ENCODE measurements at places on chromosomes 1 and 21.
A peak's percentile ranks its signal among the peaks of the same experiment; 100 is the strongest.

DNA sequence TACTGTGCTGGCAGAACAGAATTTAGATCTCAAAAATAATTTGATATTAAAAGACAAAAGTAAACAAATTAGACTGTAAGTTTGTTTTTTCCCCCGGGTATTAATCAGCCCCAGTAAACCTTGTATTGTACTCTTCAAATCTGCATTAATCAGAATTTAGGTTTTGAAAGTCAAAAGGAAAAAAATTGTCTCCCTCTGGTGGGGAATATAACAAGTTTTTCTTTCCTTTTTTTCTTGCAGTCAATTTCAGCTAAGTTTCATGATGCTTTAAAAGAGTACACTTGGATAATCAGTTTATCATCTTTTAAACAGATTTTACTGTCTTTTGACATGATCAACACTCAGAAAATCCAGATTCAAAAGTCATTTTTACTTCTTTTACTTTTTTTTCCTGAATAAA, 134.5 kb upstream of the PKN2 start:
- peak; percentile 1 for DNase-seq

DNA sequence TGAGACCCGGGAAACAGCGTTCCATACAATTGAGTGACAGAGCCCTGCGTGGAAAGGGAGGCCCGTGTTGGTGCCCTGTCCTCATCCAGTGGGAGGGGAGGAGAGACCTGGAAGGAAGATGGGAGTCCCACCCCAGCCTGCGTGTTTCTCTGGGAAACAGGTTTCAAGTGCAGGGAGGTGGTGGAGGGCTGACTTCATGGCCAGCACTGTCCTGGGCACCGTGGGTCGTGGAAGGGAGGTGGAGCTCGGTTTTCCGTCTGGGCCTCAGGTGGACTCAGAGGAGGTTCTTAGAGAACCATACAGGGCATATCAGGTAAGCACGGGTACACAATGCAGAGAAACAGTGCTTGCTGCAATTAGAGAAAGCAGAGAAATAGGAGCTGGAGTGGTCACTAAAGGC, 222.6 kb downstream of the CAMTA1 start:
- DNase-seq = no peak

- DNase-seq = no peak
These were observed 126.5 kb downstream of the CAPN8 start for GRCh38 chr1:223538981-223539380.

DNA sequence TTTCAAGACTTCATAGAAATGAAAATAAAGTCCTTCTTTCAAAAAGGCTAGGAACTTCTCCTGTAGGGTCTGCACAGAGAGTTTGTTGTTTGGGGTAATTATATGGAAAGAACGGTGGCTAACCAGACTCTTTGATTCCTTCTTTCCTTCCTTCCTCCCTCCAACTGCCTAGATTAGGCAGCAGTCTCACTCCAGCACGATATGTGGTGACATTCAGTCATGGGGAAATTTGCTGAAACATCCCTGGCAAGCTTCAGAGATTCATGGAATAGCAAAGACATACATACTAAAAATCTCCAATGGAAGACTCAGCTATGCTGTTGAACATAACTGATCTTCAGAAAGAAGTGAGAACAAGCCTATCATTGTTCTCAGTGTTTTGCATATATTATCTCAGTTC, 4.3 kb downstream of the NTMT2 start:
- DNase-seq = no peak

GRCh38 chr1:188594542-188595235, 1765.9 kb downstream of the PLA2G4A start:
- no peak for DNase-seq

DNA sequence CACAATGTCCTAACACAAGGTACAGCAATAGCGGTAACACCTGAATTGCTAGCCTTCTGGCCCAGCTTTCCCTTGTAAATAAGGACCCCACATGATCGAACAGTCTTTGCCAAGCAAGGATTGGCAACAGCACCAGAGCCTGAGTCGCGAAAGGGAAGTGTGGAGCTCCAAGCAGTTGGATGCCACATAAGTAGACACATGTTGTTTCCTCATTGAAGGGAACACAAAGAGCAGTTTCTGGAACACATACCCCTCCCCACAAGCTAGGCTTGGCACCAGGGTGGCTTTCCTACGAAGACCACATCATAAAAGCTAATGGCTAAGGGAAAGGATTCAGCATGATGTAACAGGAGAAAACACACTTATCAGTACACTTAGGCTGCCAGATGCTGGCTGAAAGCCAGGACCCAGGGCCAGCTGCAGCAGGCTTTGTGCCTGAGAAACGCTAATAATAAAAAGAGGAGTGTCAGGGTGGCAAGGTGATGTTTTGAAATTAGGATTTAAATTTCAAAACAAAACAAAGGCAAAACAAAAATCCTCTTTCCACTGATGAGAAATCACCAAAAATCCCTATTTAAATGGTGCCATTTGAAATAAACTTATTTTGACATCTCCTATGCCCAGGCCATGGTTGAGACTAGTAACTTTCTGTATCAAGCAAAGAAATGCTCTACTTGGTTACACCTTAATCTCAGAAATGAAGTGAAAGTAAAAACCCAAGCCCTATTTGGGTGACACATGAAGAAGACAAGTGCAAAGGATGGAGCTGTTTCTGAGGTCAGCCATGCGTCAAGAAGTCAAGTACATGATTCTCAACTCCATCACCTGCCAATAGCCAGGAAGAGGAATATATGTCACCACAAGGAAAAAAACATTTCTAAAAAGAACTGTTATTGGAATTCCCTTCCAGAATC, 11.9 kb upstream of the CPLANE2 start:
- peak; percentile 85 for DNase-seq

DNA sequence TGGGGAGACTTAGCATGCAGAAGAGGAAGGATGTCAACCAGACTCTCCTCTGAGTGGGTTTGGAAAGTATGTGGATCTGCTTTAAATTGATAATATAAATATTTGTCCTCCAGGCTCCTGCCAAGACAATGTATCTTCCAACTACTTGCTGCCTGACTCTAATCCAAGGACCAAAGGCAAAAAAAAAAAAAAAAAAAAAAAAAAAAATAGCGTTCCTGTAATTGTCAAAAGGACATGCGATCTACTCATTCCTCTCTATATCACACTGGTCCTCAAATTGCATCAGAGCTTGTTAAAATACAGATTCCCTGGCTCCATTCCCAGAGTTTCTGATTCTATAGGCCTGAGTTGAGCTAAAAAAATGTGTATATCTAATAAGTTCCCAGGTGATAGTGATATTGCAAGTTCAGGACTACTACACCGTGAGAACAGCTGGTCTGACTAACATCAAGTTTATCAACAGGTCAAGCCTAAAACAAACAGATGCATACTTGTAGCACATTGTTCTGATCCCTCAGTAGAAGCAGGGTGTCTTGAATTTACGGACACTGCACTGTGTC, 141.3 kb downstream of the TNR start:
- no peak for DNase-seq

- no peak for DNase-seq
These were observed 122.4 kb upstream of the PLXNA2 start for GRCh38 chr1:208366559-208366958.

DNA sequence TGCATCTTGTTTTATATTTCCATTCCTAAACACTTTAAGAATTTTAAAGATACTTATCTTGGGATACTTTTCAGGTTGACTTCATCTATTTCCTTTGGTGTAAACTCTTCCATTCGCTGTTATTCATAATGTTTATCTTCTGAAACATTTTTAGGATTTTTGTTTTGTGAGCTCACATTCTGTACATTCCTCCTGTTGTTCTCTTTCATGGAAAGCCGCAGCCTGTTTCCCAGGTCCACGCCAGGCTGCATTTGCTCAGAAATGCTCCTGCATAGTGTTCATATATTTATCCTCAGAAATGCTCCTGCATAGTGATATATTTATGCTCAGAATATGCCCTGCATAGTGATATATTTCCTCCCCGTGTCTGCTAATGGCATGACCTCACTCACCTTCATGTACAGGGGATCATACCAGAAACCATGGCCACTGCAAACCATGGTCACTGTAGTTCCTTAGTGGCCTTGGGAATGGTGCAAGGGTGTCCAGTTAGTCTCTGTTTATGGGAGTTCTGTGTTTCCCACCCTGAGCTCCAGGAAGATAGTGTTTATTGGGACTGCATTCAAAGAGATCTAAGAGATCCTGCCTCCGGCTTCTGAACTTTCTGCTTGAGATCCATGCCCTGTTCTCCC, 153.9 kb upstream of the GREM2 start:
- peak; percentile 91 for DNase-seq

GRCh38 chr1:235056937-235057336, 71.7 kb downstream of the TOMM20 start:
- no peak for DNase-seq

GRCh38 chr1:197184190-197184589, 37.7 kb upstream of the ASPM start:
- DNase-seq = no peak

DNA sequence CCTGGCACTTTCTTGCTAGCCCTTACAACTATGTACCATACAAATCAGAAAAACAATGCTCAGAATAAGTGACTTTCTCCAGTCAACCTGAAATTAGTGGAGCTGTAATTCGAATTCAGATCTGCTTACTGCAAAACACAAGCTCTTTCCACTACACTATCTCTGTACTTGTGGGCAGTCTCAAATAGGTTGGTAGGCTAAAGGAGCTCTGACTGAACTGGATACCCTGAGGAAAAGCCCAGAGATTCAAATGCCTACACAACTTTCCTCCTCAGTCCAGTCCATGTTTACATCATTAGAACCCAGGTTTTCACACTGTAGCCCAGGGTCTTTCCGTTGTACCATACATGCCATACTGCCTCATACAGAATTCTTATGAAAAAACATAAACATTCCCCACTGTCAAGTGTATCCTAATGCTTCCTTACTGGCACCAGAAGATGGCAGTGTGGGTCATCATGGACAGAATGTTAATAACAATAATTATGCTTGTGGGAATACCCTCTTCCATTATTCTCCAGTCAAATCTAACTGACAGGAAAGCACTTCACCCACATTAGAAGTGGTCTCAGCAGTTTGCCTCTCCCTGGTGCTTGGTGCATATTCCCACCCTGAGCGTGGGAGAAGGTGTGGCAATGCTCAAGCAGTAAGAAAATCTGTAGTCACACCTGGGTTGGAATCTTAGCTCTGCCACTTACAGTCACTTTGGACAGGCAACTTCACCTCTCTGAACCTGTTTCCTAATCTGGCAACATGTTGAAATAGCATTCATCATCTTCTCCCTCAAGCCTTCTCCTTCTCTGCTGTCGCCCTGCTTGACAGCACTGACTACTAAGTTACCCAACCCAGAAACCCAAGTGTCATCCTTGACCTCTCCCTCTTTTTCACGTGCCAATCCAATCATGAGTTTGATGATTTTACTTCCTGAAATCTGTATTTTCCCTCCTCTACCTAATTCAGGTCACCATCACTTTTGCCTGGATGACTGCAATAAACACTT, 14.4 kb upstream of the ZFYVE9 start:
- peak; percentile 83 for DNase-seq

DNA sequence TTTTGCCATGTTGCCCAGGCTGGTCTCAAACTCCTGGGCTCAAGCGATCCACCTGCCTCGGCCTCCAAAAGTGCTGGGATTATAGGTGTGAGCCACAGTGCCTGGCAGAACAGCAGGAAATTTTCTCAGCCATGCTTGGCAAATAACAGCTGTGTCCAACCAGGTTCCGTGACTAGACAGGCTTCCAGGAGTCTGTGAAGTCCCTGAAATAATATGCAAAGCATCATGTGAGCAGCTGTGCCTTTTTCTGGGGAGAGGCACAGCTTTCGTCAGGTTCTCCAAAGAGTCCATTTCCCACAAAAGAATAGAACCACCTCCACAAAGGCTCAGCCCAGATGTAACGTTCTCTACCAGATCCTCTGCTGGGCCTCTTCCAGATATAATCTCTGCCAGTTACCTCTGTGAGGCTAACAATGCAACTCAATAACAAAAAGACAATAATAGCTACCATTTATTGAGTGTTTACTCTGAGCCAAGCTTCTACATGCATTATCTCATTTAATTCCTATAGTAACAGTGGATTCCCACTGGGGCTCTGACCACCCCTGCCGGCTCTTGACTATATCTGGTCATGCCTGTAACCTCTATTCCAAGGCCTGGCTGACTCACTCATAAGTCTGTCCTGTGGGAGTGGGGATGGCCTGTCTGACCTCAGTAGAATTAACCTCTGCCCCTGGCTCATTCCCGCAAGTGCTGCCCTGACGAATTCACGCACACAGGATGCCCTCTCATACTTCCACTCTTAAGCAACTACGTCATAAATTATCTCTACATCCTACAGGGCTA, 4.0 kb upstream of the NKAIN1 start:
- DNase-seq = peak; percentile 3

DNA sequence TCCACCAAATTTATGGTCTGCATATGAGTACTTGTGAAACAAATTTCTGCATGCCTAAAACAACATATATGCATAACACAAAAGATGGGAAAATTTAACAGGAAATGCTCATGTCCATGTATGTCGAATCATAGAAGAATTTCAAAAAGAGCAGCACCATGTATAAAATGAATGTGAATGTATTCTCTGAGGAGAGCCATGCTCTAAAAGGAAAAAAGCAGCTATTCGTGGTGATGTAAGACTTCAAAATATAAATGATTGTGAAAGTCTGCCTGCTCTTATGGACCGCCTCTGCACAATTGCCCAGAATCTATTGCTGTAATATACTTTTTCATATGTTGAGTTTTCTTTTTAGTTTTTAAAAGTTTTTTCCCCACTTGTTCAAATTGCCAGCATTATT, 66.8 kb downstream of the EPB41 start:
- peak; percentile 11 for DNase-seq

DNA sequence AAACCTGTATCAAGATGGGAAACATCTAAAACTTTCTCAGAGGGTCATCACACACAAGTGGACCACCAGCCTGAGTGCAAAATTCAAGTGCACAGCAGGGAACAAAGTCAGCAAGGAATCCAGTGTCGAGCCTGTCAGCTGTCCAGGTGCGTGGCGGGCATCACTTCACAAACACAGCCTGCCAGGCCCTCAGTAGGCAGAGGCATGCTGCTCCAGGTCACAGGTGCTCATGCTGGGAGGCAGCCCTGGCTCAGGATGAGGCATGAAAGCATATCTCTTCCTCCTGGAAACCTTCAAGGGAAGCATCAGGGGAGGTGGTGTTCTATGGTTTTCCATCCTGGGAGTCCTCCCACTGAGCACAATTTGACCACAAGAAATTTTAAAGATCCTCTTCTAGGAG, 6.3 kb downstream of the CD2 start:
- DNase-seq = no peak

DNA sequence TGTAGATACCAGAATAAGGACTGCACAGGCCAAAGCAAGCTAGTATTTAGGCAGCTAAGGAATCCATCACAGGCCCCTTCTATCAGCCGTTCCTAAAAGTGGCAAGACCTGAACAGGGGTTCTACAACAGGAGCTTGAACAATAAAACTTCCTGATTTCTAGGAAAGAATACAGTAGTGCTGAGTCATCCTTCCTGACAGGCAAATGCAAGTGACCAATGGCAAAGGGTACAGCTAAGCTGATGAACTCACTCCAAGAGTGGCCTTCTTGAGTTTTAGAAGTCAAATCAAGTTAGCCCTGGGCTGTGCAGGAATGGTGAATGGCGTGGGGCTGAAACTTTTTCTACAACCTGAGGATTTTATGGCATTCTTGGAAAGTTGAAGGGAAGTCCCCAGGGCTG, 112.9 kb downstream of the GREM2 start:
- peak; percentile 40 for DNase-seq

GRCh38 chr21:35663856-35664606, 396.3 kb downstream of the SETD4 start:
- no peak for DNase-seq

Measured in fibroblast of lung (primary cell).